ENCODE measurements at places on chromosomes 2 and 18.

- DNase-seq: no peak
Measured at GRCh38 chr2:151029406-151030157, 232.1 kb downstream of the RBM43 start.

DNA sequence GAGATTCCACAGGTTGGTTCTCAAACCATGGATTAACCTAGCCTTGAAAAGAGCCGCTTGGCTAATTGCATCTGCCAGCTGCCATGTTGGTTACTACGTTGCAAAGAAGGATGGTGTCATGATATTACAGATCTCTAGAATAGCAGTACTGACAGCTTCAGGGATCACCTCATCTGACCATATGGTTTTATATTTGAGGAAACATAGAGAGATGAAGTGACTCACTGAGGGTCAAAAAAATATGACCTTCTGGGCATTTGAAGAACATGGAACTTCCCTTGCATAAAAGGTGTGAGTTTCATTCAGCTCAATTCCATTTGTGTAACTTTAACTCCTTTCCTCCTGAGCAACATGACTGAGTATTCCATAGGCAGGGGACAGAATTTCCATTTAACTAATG is 242.3 kb downstream of the SETBP1 start:
- no peak for DNase-seq

DNA sequence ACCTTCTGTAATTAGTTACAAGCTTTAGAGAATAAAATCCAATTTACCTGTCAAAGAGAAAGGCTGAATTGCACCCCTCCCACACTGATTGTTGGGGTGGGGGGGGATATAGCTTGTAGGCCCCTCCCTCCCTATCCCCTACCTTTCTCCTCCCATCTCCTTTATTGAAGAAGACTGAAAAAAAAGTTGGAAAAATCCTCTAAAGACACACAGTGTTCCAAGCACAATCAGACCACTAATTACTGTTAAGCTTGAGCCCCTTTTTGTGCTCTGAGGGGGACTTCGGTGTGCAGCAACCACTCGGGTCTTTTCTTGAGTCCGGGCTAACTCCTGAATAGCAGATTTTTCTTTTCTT is 43.0 kb upstream of the FZD5 start:
- no peak for DNase-seq

- DNase-seq: no peak
Measured at GRCh38 chr18:77395953-77396352, 146.3 kb downstream of the GALR1 start.

DNA sequence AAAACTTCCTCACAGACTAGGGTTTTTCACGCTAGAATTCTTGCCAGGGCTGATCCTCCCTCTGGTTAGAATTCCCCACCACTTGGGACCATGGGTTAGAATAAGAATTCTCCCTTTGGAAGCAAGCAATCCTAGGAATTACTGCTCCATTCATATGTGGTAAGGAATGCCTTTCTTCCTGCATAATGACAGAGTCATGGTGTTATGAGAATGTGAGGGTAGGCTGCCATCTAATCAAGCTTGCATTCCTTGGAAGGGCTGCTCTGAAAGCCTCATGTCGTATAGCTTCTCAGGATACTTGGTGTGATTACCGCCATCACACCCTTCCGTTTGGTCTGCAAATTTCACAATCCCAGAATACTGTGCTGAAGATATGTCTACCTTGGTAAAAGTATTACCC is 1282.4 kb upstream of the PIK3C3 start:
- DNase-seq: no peak

- DNase-seq: no peak
Measured at GRCh38 chr2:190344276-190344827, 963 bp downstream of the INPP1 start.

GRCh38 chr18:80181642-80182461 is 65.5 kb downstream of the PARD6G start:
- DNase-seq: no peak

DNA sequence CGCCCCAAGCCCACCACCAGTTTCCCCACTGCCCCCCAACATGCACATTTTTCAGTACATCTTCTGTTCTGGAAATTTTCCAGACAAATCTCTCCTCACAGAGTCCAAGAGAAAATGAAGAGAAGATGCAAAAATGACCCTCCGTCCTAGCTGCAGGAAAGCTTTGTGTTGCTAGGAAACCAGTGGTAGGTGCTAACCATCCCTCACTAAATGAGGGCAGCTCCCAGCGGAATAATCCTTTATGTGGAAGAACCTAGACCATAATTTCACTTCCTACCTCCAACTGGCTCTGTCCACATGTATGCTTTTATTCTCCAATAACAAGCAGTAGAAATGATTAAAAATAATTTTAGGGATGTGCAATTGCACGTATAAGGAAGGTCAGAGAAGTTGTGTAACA is 311.9 kb upstream of the EPHA4 start:
- DNase-seq: no peak
